ENCODE measurements at places on chromosomes 12 and 14.

GRCh38 chr14:65414961-65415589 lies 2.5 kb downstream of the FUT8 start:
- DNase-seq = peak; percentile 22

DNA sequence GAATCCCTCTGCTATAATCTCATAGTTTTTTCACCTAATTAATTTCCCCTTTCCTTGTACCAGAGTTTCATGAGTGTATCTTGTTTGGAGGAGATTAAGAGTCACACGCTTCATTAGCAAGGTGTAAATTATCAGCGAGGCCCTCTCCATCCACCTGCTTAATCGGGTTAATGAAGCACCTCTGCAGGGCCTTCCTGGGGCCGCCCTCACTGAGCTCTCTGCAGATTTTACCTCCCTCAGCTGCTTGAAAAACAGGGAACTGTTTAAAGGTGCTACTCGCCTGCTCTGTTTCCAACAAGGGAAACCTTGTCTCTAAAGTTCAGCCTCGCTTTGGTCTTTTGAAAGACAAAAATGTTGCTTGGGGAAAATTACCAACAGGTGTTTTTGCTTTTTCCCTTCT lies 35.8 kb downstream of the OTX2 start:
- no peak for DNase-seq

- no peak for DNase-seq
Measured at GRCh38 chr12:10301103-10301502, 6.6 kb upstream of the KLRD1 start.

GRCh38 chr14:61756135-61756534 lies 6.1 kb upstream of the SNAPC1 start:
- no peak for DNase-seq

GRCh38 chr12:19382111-19382526 lies 57.2 kb upstream of the AEBP2 start:
- DNase-seq = no peak

- DNase-seq = no peak
Measured at GRCh38 chr14:96299441-96299840, 43.4 kb downstream of the BDKRB1 start.

DNA sequence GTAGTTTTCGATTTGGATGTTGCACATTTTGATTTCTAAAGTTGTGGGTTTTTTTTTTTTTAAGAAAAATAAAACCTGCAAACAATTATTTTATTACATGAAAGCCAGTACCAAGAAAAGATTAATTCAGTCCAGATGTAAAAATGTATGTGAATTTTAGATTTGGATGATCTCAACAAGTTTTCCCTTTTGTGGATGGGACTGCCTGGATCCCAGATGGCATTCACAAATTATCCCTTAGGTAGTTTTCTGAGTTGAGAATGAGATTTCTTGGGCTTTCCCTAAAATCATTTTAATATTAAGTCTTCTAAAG lies 2.8 kb downstream of the FRMD6 start:
- DNase-seq = no peak

DNA sequence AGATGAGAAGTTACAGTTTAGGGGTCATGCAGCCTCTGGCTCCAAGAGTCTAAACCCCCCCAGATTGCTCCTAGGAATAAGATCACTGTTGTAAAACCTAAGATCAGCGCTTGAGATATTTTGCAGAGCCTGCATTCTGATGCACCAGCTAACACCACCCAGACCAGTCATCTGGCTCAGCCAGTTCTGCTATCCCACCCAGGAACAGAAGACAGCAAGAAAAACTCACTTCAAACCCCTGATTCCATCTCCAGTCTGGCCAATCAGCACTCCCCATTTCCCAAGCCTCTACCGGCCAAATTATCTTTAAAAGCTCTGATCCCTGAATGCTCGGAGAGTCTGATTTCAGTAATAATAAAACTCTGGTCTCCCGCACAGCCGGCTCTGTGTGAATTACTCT lies 158.6 kb downstream of the ZNF664 start:
- DNase-seq = no peak

DNA sequence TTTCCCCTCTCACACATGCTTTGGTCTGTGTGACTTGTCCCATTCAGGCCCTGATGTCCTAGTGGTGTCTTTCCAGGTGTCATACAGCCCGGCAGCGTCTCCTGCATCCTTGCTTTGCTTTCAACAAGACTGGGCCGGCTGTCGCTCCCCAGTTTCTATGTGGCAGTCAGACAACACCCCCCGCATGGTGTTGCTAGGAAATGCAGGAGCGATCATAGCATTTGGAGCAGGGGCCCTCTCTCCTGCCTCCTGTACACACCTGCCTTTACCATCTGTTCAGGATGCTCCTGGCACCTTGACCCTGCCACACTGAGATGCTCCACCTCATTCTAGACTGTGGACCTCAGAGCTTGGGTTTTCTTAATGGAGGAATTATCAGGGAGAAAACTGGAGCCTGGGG lies 29.5 kb downstream of the CACNA1C start:
- DNase-seq = no peak

DNA sequence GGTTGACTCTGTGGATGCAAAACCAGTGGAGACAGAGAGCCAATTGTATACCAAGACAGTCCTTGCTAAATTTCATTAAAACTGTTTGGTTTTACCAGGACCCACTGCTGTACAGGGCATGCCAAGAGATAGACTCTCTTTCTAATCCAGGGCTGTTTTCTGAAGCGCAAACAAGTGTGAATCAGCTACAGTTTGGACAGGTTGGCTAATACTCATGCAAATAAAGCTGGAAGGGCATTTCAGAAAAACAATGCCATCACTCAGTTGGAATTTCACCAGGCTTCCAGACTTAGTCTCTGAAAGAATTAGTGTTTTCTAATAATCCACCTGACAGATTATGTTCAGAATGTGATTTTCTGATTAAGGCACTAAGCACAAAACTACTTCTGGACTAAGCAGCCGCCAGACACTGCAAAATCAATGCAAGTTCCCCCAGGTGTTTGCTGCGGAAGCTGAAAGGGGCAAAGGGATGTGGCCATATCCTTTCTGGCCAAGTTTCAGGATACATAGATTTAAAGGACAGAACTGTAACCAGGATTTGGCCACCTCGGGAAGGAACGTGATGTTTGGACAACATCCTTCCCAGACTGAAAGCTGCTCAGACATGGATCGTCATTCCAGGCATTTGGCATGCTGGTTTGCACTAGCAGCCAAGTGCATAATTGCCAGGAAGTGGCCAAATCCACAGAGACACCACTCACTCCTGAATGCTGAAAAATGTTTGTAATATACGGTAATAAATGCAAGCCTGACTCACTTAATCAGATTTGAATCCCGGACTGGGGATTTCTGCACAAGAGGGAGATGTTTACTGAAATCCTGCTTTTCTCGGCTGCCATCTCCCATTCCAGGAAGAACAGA lies 32.0 kb upstream of the CDKN3 start:
- DNase-seq = no peak

DNA sequence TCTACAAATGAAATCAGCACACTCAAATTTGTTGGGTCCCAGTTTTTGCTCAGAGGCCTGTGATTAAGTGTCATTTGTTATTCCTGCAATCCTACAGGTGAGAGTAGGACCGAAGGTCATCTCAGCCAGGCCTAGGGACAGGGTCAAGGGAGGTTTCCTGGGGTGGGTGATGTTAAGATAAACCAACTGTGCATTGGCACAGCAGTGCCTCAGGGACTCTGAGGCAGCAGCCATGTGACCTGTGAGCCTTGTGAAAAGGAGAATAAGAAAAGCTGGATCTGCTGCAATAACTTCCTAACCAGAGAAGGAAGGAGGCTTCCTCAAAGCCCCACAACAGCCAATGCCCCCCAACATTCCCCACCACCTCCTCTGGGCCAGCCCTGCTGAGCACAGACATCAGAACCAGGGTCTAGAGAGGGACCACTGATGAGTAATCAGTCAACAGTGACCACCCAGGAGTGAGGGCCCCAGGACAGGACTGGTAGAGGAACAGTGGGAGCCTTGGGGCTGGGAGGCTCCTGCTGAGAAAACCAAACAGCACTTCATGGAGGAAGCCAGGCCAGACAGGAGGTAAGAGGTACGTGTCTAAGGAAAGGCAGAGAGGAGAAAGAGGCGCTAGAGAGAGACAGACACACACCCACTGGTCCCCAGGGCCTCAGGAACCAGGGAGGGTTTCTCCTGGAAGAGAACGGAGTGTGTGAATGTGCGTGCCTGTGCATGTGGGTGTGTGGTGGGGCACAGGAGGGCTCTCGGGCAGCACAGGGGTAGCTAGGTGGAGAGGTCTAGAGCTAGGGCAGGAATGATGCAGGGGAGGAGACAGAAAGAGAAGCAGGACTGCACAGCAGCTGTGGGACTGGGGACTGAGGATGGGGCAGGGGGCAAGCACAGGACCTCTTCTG lies 82.4 kb downstream of the ITPK1 start:
- no peak for DNase-seq

- no peak for DNase-seq
Measured at GRCh38 chr12:89632778-89633177, 75.9 kb downstream of the ATP2B1 start.

DNA sequence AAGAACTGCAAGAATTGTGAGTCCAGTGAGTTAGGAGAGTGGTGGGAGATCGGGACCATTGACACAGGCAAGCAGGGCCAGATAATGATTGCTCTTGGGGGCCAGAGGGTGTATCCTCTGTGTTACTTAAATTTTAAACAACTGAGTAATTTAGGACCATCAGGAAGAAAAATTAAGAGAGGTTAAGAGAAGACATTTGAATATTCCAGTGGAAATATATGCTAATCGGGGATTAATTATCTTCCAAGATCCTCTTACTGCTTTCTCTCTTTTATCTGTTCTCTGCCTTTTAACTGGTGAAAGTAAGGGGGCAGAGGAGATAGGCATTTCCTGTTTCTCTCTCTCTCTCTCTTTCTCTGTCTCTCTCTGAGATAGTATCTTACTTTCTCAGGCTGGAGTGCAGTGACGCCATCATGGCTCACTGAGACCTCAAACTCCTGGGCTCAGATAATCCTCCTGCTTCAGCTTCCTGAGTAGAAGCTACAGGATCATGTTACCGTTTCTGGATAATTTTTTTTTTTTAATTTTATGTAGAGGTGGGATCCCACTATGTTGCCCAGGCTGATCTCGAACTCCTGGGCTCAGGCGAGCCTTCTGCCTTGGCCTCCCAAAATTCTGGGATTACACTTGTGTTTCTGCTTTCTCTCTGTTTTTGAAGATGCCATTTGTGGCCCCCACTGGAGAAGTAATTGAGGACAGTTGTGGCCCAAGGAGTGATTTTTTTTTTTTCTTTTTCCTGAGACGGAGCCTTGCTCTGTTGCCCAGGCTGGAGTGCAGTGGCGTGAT lies 85.1 kb downstream of the DIP2B start:
- DNase-seq = peak; percentile 34

DNA sequence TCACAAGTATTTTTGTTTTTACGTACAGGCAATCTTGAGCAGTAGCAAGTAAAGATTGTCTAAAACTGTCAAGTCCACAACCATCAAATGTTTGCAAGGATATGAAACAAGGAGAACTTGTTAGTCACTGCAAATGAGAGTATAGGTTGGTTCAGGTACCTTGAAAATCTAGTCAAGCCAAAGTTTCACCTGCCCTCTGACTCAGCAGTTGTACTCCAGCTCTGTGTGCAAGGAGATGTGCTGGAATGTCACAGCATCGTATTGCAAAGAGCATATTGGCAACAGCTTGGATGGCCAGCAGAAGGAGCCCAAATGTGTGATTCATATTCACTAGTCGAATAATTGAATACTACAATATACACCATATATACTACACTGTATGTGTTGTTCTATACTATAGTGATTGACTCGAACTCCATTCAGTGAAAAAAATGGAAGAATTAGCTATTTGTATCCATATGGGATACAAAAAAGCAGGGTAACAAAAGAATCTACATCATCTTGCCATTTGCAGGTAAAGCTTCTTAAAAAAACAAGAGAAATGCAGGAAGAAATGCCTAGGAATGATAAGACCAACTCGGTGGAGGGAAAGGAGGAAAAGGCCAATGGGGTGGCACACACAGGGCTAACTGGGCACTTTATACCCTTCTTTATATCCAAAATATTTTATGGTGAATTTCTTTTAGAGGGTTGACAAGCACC lies 44.0 kb downstream of the EID3 start:
- no peak for DNase-seq

DNA sequence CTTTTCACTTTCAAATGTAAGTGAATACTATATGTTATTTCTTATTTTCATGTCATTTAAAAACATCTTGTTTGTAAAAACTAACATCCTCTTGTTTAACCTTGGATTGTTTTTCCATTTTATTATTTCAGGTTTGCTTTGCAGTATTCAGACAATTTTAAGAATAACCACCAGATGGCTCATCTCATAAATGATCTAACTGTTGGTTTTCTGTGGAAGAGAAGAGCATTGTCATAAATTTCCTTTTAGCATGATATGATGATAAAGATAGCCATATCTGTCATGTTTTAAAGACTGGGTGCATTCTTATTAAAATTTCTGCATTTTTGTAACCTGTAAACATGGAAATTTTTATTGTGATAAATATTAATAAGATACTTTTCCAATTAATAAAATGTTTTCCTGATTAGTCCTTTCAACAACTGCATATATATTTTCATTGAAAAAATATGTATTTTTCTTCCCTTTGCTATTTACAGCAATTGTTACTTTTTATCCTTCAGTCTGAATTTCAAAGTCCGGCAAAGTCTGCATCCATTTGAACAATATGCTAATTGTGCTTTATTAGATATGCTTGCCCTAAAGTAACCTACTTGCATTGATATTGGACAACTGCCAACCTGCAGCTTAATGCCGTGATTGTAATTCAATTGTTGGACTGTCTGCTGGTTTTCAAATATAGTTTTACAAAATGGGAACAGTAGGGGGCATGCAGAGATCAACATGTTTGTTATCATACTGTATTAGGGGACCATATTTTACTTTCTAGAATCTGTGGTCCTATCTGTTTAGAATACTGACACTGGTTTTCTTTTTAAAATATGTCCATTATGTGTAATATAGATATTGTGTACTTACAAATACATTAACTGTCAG lies 163.4 kb downstream of the GARIN6 start:
- no peak for DNase-seq

All from stimulated activated naive CD4-positive, alpha-beta T cell (primary cell).